ENCODE measurements at places on chromosomes 5 and 9. TPM values are rescaled to one million over a fixed set of nuclear protein-coding genes. Genes with fewer than 3 reads are reported as not detected.

CCDC187 gene
- total RNA-seq = not detected

NNT gene
- 18.4 TPM for total RNA-seq

DMRT3 gene
- not detected for total RNA-seq

OR1J2 gene
- not detected for total RNA-seq

SPATA9 gene
- 0.61 TPM for total RNA-seq

JMY gene
- total RNA-seq = 25.6 TPM

PPIP5K2 gene
- total RNA-seq = 60.2 TPM

DNA sequence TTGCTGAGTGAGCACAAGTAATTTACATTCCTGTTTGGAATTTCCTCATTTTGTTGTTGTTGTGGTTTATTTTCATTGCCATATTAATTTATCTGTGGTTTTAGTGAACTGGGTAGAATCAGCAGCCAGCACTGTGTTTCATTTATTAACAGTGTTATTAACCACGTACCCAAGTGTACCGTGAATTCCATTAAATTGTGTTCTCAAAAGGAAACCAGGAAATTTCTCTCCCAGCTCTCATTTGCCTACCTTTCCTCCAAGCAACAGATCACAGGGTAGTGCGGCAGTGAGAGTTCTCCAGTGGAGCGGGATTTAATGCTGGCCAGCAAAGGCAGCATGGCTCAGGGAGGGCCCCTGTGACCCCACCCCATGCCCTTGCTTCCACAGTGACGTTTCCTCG is 54.6 kb downstream of the MVB12B start:
- no peaks in the 10 kb centered on the region for H3K36me3 ChIP-seq
- no peak overlapping the region for H3K27ac ChIP-seq
- H3K4me1 ChIP-seq = peaks cover 2% of the 10 kb centered on the region
- no peak for DNase-seq
- no peaks in the 10 kb centered on the region for H3K27me3 ChIP-seq

GRCh38 chr5:122967625-122968024 is 68.9 kb downstream of the PPIC start:
- no peaks in the 10 kb centered on the region for H3K4me1 ChIP-seq
- no peak for DNase-seq
- no peak overlapping the region for H3K4me3 ChIP-seq
- H3K27me3 ChIP-seq = no peaks in the 10 kb centered on the region
- H3K36me3 ChIP-seq = no peaks in the 10 kb centered on the region

DNA sequence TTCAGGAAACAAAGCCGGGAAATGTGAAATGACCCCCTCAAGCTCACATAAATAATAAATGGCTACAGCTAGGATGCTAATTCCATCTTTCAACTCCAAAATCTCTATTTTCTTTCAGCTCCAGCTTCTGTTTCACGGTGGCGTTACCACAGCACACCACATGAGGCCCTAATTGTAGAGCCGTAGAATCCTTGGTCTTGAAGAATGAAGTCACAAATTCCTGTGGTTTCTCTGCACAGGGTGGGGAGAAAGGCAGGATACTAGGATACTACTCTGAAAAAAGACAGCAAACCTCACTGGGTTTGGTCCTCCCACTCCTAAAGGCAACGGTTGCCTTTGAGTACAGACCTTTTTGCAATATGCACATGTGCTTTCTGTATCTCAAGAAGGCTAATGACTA is 13.9 kb upstream of the RARS1 start:
- H3K36me3 ChIP-seq = no peaks in the 10 kb centered on the region
- no peak for DNase-seq
- H3K27me3 ChIP-seq = no peaks in the 10 kb centered on the region
- H3K4me3 ChIP-seq = no peak overlapping the region

DNA sequence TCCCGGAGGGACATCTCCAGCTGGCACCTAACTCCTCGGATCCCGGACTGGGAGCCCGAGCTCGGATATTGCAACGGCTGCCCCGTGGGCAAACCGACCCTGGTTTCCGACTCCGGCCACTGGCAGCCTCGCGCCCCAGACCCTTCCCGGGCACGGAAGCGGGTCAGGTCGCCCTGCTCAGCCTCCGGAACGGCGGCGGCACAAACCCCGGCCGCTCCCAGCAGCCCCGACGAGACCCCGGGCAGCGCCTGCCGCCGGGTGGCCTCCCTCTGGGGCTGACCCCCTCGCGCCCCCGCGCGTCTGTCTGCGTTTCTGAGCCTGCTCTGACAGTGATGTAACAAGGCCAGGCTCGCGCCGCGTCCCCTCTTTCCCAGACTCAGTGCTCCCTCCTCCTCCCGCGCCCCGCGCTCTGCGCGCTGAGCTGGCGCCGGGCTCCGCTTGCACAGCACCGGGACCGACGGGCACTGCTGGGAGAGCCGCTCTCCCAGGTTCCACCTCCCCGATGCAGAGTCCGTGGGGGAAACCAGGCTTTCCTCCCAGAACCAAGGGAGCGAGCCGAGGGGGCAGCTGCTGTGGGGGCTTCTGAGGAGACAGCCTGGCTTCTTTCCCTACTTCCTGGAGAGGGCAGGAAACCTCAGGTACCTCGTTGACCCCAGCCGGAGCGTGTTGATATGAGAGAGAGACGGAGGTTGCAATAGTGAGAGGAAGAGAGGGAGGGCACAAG is at the start of gene TMEM215:
TMEM215 (plus strand) TSS at position 373 of the 724 bp plus-strand sequence. CDS start 644 bp downstream, outside the sequence.
- H3K27me3 ChIP-seq = no peaks in the 10 kb centered on the region
- H3K36me3 ChIP-seq = no peaks in the 10 kb centered on the region
- H3K4me1 ChIP-seq = peaks cover 2% of the 10 kb centered on the region
- H3K27ac ChIP-seq = no peak within 1 kb of the TSS

Measured in ovary (tissue), 10 donors.